ENCODE measurements at places on chromosomes 2 and 18.

DNA sequence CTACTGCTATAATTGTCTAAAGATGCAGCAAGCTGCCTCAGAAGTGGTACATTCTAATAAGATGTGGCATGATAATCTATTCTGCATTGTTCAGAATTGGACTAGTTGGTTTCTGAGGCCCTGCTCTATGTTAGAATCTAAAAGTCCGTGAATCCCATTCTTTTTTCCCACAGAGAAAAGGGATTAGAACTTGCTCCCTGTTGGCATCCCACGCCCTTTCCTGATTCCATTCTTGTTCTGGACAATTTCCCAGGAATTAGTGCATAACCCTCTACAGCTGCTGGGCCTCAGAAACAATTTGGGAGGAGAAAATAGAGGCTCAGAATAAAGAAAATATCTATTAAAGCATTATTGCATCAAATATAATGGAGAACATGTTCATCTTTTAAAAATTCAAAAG lies 282.7 kb downstream of the NRXN1 start:
- no peak for DNase-seq

- DNase-seq = no peak
These were observed 111.8 kb upstream of the SLC35G4 start for GRCh38 chr18:11497585-11497984.

GRCh38 chr2:65742977-65743376 lies 310.6 kb upstream of the SPRED2 start:
- no peak for DNase-seq

DNA sequence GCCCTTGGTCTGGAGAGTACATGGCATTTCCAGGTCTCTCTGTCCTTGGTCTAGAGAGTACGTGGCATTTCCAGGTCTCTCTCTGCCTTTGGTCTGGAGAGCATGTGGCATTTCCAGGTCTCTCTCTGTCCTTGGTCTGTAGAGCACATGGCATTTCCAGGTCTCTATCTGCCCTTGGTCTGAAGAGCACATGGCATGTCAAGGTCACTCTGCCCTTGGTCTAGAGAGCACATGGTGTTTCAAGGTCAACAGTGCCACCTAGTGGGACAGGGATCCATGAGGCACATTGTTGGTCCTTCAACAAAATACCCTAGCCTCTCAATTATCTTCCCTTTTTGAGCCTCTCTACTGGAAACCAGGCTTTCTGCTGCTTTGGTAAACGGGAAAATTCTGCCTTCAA lies 250.2 kb downstream of the OTX1 start:
- DNase-seq = peak; percentile 28

GRCh38 chr2:239500574-239501550 lies 100.0 kb upstream of the HDAC4 start:
- peak; percentile 66 for DNase-seq

GRCh38 chr2:69381337-69381737 lies 5.7 kb downstream of the GFPT1 start:
- peak; percentile 60 for DNase-seq

- DNase-seq = no peak
These were observed 10.6 kb upstream of the C2orf74 start for GRCh38 chr2:61151436-61151835.

- no peak for DNase-seq
These were observed 81.7 kb downstream of the MGAT5 start for GRCh38 chr2:134335601-134336000.

DNA sequence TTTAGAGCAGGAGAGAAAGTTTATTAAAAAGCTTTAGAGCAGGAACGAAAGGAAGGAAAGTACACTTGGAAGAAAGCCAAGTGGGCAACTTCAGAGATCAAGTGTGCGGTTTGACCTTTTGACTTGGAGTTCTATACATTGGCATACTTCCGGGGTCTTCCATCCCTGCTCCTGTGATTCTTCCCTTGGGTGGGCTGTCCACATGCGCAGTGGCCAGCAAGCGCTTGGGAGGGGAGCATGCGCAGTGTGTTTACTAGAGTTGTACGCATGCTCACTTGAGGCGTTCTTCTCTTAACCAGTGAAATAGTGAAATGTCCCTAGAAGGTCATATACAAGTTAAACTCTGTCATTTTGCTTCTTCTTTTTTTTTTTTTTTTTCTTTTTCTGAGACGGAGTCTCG lies 56.9 kb upstream of the ZNF532 start:
- no peak for DNase-seq

DNA sequence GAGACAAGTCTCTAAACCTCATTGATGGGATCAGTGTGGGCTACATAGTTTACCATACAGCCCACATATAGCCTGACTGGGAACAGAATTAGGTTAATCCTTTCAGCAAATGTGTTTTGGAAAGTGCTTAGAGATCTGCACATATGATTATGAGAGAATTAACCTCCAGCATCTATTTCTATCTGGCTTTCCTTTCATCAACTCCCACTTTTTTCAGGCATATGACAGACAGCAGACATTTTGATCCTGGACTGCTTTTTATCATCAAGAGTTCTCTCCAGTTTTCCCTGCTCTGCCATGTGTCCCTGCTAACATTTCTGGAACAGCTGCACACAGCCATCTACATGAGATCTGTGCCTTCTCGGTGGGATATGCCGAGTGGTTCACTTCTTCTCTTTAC lies 139.5 kb upstream of the LRP1B start:
- DNase-seq = no peak

GRCh38 chr18:80112624-80113248 lies 3.7 kb downstream of the ADNP2 start:
- DNase-seq = no peak

GRCh38 chr2:98769784-98770183 lies 38.9 kb upstream of the MGAT4A start:
- DNase-seq = peak; percentile 25

- no peak for DNase-seq
These were observed 478.4 kb downstream of the STK39 start for GRCh38 chr2:167769020-167769419.

GRCh38 chr2:185475914-185476313 lies 262.7 kb upstream of the FSIP2 start:
- DNase-seq = no peak

DNA sequence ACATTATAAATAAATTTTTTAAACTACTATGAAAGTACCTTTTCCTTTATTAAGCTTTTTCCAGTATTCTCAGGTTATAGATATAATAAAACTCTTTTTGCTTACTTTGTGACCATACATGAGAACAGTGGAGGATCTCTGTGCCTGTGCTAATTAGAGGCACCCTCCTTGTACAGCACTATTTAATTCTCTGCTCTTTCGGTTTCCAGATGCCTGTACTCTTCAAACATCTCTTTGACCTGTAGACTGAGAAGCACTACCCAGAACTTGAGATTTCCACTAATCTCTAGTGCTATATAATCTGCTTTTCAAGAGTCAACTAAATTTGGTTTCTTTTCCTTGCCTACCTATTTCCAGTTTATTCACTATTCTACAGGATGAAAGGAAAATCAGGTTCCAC lies 131.1 kb downstream of the GULP1 start:
- no peak for DNase-seq

- DNase-seq = no peak
These were observed 133.2 kb downstream of the NCK2 start for GRCh38 chr2:105877945-105878344.

DNA sequence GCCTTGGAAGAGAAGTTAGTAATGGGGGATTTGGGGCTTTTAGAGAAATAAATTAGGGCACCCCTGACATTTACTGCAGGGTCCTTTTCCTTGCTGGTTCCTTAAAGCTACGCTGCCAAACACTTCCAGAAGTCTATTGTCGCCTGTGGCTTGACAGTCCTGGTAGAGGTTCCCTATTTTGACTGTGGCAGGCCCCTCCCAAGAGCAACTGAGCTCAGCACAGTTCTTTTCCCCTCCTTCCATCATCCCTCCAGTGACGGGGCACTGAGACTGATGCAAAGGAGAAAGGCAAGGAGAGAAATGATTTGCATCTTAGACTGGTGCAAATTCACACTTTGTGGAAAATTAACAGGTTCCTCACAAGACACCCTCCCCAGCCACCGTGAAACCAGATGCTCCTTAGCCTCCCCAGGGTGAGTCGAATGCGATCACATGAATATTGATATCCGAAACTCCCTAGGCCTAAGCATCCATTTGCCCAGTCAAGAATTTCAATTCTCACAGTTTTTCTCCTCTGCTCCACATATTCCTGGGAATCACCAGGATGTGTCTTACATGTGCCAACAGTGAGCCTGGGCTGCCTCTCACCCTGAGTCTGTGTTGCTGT lies 45.4 kb downstream of the RABL2A start:
- peak; percentile 38 for DNase-seq

GRCh38 chr18:31577195-31577594 lies 14.5 kb upstream of the TTR start:
- no peak for DNase-seq

DNA sequence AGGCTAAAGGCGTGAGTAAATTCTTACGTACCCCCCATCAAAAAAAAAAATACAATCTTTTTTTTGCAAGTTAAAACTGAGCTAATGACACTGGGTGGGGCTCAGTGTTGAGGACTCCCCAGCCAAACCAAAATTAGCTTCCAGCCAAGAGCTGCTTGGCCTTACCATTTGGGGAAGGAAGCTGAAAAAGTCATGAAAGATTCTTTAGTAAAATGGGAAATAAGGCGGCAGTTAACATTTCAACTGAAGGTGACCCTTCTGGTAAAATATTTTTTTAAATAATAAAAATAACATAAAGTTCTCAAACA lies 16.4 kb downstream of the SMAD7 start:
- no peak for DNase-seq

GRCh38 chr2:43877782-43878464 lies 39.2 kb downstream of the ABCG8 start:
- peak; percentile 81 for DNase-seq

GRCh38 chr2:42996528-42996927 lies 204.1 kb upstream of the HAAO start:
- DNase-seq = no peak

DNA sequence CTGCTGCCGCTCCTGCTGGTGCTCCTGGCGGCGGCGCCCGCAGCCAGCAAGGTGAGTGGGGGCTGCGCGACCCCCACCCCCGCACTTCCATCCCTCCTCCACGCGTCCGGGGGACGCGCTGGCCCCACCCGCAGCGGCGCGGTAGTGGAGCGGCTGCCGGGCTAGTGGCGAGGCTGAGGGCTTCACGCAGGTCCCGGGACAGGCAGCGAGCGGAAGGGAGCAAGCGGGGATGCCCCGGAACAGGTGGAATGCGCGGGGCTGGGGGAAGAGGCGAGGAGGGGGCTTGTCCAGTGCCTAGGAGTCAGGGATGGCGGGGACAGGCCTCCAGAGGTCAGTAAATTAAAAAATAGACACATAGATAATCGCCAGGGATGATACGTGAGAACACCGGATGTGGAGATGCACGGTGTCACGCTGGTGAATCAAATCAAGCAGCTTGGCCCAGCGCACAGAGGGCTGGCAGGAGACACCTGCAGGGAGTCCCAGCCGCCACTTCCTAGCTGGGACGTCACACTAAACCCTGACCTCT lies 403 bp downstream of the COL4A3 start:
- peak; percentile 4 for DNase-seq

- DNase-seq = no peak
These were observed 182.2 kb upstream of the EPAS1 start for GRCh38 chr2:46114996-46115395.

DNA sequence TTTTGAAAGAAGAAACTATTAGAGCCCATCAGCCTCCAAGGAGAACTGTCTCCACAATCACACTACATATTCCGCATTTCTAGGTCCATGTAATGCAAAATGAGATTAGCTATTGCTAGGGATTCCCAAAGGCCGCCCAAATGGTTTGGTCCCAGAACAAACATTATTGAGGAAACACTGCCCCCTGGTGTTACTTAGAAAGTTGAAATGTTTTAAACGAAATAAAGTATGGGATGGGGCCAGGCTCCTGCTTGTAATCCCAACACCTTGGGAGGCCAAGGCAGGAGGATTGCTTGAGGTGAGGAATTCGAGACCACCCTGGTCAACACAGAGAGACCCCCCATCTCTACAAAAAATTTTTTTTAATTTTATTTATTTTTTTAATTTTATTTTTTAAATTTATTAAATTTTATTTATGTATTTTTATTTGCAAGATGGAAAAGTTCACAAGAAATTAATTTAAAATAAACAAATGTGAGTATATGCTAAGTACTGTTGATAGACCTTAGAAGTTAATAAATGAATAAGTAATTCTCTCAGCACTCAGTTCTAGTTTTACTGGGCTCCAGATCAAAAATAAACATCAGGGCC lies 5.5 kb downstream of the NHEJ1 start:
- DNase-seq = peak; percentile 90

- no peak for DNase-seq
These were observed 61.9 kb downstream of the KLHL29 start for GRCh38 chr2:23446916-23447315.

GRCh38 chr2:8065191-8065590 lies 616.7 kb upstream of the ID2 start:
- DNase-seq = no peak
